ENCODE measurements at places on chromosomes 11 and 22.

- DNase-seq, result peak; percentile 40
These were observed 5.9 kb upstream of the ATF4 start for GRCh38 chr22:39514373-39514973.

DNA sequence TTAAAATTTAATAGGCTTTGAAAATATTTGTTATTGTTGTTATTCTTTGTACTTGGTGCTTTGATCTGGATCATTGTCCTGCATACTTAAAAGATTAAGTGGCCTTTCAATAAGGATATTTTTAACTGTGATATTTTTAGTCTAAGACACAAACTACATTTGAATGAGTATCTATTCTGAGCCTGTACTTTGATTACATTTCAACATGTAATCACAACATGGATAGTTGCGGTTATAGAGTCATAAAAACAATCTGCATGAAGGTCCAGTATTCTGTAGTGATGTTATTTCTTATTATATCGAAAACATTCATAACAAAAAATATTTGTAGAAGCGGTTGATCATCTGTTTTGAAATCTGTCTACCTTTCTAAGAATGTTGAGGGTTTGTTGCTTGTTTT lies 58.6 kb downstream of the HIPK3 start:
- no peak for DNase-seq

- no peak for DNase-seq
These were observed 101.9 kb downstream of the WT1 start for GRCh38 chr11:32333320-32333991.

DNA sequence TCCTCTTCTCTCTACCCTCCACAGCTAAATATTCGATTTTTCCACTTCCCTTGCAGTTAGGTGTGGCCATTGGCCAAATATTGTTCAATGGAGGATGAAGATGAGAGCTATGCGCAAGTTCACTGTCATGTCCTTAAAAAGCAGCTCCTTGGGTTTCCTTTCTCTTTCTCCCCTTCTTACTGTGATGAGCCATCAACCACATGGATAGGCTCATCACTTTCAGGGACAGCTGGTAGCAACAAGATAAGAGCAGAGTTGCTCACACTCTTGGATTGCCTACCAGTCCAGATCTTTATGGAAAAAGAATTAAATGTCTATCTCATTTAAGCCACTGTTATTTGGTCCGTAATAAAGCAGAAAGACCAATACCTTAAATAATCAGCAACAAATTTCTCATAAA lies 377.0 kb downstream of the DDX10 start:
- no peak for DNase-seq

DNA sequence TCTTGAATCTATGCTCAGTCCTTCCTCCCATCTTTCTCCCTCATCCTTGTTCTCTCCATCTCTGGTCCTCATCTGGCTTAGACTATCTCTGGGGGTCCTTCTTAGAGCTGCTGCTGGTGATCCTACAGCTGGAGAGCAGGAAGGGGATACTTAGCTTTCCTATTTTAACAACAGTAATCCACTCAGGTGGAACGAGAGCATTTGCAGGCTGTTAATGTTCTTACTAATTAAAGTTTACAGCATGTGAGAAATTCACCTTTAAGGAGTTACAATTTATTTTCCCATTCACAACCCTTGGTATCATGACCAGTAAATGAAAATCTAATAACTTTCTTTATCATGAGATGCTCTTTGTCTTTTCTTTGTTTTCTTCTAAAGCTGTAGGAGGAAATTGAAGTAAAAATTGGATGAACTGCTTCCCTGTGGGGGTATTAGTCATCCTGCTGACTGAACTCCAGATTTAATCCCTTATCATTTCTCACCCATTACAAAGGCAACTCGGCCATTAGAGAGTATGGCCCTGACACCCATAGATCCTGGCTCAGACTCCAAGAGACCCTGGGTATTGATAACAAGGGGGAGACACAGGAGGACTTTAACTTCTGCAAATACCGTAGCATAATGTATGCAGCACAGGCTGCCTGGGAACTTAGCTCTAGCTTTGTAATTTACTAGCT lies 37.6 kb upstream of the MTNR1B start:
- DNase-seq, result no peak

- DNase-seq, result no peak
These were observed 115.6 kb downstream of the FANCF start for GRCh38 chr11:22510010-22510409.

- no peak for DNase-seq
These were observed 14.4 kb upstream of the UPK3A start for GRCh38 chr22:45270095-45271020.

DNA sequence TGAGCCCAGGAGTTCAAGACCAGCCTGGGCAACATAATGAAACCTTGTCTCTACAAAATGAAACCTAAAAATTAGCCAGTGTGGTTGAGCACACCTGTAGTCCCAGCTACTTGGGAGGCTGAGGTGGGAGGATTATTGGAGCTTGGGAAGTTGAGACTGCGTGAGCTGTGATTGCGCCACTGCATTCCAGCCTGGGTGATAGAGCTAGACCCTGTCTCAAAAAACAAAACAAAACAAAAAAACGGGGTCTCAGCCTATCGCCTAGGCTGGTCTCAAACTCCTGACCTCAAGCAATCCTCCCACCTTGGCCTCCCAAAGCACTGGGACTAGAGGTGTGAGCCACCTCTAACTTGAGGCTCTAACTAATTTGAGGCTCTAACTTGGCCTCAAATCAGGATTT lies 13.6 kb downstream of the PPIL2 start:
- DNase-seq, result no peak

GRCh38 chr11:116052603-116053547 lies 548.7 kb upstream of the CADM1 start:
- DNase-seq, result no peak

DNA sequence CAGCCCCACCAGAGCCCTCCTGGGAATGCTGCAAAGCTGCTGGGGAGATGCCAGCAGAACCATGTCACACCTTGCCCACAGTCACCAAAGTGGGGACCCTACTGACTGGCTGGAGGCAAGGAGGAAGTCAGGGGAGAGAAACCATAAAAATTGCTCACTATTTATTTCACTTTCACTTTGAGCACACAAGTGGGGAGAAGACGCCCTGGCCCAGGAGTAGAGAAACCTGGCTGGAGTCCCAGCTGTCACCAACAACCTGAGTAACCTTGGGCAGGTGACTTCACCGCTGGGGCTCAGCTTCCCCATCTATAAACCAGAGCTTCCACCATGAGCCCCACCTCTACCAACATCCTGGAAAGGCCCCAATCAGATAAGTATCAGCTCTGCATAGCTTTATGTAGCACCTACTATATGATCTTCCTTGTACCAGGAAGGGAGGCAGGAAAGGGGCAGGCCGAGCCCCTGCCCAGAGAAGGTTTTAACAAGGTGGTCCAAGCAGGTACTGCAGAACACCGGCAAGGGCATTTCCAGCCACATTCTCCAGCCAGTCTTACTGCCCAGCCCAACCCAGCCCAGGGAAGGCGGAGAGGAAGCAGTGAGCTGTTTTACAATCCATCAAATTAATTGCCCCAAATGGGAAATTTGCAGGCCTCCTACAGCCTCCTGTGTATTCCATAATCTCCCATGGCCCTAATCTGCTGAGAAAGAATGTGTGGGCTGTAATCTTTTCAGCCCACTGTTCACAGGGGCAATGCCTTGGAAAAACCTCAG lies 27.6 kb downstream of the PLEKHA7 start:
- DNase-seq, result peak; percentile 5

DNA sequence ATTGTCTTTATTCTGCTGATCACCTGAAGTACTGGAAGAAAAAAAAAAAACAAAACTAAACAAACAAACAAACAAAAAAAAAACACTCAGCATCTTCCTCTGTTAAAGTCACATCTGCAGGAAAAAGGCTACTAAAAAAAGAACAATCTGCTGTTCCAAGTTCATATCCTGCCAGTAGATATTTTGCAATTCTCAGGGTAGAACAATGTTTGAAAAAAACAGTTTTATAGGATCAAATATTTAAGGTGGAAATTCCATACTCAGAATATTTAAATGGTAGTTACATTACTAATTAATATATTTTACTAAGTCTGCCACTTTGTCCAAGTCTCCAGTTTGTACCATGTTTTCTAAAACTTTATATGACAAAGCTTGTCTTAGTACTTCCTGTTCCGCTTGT lies 175.2 kb downstream of the SBF2 start:
- no peak for DNase-seq

- peak; percentile 88 for DNase-seq
These were observed 7.1 kb downstream of the TPCN2 start for GRCh38 chr11:69055598-69056516.

DNA sequence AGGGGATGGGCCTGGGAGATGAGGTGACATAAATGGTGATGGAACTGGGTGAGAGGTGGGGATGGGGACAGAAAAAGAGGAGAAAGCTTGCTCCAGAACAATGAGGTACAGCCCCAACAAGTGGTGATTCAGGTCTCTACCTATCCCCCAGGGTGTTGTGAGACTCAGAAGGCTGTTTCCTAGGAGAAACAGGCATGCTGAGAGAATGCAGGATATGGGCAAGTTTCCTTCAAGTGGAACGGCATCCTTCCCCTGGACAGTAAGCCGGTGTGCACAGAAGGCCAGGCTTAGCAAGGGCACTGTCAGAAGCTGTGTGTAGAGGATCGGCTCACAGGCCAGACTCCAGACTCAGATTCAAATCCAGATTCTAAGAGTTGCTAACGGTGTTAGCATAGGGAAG lies 34.1 kb upstream of the CRTAM start:
- no peak for DNase-seq

- DNase-seq, result no peak
These were observed 148.8 kb upstream of the ANO5 start for GRCh38 chr11:22044126-22044525.

DNA sequence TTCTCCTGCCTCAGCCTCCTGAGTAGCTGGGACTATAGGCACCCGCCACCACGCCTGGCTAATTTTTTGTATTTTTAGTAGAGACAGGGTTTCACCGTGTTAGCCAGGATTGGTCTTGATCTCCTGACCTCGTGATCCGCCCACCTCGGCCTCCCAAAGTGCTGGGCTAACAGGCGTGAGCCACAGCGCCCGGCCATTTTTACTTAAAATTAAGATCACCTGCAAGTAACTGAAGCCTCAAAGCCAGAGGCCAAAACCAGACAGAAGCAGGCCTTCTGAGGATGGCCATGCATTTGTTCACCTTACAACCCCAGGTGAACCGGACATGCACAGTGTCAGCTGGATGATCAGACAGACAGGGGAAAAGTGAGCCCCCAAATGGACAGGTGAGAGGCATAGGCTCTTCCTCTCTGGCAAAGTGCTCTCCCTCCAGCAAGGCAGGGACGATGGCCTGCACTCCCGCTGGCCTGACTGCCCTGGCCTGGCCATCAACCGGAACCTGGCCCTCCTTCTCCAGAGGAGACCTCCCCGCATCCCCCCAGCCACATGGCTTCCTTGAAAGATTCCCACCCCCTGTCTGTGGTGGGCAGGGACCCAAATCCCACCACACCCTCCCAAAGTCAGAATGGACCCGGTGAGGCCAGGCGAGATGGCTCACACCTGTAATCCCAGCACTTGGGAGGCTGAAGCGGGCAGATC lies 25.9 kb downstream of the APOBEC3H start:
- no peak for DNase-seq

DNA sequence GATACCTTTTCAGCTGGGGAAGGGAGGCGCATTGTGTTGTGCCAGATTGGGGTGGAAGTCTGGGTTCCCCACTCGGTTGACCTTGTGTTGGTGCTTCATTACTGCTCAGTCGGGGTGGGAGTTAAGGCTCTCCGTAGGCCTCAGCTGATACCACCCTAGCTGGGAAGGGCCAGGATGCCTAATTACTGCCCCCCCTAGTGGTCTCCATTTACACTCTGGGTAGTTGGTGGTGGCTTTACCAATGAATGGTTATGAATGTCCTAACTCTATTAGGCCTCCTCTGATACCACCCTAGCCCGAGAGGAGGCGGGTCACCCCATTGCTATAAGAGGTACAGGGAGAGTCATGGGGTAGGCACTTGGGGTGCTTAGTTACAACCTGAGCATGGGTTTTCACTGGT lies 27.5 kb upstream of the HIKESHI start:
- DNase-seq, result no peak

DNA sequence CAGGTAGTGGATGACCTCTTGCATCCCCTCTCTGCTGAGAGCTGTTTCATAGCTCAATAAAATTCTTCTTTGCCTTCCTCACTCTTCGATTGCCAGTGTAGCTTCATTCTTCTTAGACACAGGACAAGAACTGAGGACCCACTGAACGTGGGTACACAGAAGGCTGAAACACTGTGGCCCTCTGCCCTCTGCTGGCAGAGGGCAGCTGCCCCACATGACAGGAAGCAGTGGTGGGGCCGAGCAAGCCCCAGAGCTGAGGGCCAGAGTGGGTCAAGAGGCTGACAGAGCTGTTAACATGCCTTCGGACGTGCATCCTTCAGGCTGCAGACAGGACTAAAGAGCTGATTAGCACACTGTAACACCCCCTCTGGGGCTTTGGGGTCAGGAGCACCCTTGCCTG lies 15.6 kb downstream of the SMC1B start:
- DNase-seq, result peak; percentile 7

GRCh38 chr22:38513063-38513462 lies 7.0 kb upstream of the DDX17 start:
- peak; percentile 75 for DNase-seq

- DNase-seq, result no peak
These were observed 269.4 kb downstream of the TTC28 start for GRCh38 chr22:28410050-28410816.

- no peak for DNase-seq
These were observed 389.0 kb downstream of the TBC1D22A start for GRCh38 chr22:47151490-47151889.

DNA sequence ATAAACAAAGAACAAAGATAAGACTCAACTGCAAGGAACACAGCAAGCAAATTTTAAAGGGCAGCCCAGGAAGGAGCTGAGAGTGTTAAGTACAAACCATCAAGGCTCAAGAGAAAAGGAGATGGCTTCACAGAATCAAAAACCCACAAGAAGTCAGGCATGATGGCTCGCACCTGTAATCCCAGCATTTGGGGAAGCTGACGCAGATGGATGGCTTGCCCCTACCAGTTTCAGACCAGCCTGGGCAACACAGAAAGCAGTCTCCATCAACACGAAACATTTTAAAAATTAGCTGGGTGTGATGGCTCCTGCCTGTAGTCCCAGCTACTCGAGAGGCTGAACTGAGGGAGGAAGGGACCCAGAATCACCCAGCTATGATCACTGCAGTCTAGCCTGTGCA lies 32.6 kb downstream of the MAPK1 start:
- DNase-seq, result peak; percentile 90

DNA sequence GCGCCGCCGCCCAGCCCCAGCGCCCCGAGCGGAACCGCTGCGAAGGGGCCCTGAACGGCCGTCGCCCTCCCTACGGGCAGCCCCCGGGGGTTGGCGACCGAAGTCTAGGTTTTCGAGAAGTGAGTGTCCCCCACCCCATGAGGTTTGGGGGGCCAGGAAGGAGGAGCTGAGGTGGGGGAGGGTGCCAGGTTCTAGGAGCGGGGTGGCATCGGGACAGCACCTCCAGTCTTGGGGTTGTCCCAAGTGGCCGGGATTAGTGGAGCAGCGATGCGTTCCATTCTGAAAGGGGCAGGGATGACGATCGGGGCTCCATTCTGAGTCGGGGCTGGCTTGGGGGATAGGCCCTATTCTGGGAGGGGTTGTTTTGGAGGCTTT lies 408 bp downstream of the PPP2R5B start:
- no peak for DNase-seq

- DNase-seq, result no peak
These were observed 8.4 kb upstream of the GLYATL1 start for GRCh38 chr11:58930926-58931325.

GRCh38 chr22:19121631-19122142 lies 525 bp downstream of the DGCR2 start:
- DNase-seq, result peak; percentile 52

Data from OCI-LY7 (cell line).